Eye (tissue), 1 donor: ENCODE measurements at places on chromosomes 16 and 17.

- peak; percentile 77 for DNase-seq
Measured at GRCh38 chr16:67563708-67564468, 1.6 kb downstream of the CTCF start.

DNA sequence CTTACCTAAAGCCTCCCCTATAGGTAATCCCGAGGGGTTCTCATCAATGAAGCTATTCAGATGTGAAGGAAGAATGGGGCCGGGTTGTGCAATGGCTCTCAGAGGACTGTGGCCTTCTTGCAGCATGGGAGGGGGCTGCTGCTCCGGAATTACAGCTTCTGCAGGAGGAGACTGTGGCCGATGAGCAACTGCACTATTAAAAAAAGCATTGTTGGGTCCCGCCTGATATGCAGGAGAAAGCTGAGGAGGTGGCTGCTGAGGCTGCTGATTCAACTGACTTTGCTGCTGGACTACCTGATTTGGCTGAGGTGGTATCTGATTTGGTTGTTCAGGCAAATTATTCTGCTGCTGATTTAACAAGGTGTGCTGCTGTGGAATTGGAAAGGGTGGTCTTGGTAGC, 64.8 kb downstream of the CACNG1 start:
- no peak for DNase-seq

DNA sequence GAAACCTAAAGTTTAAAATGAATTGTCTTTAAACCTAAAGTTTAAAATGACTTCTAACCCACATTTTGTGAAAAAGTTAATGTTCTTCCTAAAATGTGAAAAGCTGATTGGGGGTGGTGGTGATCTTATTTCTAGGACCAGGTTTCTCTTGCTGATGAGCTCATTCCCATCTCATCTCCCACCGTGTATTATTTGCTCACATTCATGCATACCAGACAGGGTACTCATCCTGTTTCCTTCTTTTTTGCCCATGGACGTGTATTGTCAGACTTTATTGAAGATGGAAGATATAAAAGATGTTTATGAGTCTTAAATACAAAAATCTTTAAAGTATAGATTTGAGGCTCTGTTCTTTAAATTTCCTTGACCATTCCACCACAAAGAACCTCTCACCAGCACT, 70.1 kb upstream of the MPHOSPH6 start:
- no peak for DNase-seq

- DNase-seq, result no peak
Measured at GRCh38 chr17:32494621-32495358, 8.0 kb downstream of the CDK5R1 start.

DNA sequence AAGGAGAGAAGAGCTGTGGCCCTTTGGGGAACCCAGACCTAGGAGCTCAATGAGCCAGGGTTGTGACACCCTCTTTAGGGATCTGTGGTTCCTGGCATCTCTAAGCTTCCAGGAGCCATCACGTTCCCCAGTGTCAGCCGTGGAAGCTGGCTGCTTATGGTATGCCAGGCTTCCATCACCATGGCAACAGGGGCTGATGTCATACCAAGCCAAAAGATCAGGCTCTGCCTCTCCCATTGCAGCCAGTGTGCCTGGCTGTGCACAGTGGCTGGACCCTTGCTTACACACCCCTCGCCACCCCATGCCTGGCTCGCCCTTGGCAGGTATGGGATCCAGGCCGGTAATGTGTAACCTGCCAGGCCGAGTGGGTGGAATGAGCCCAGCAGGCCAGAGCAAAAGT, 91.1 kb downstream of the SSH2 start:
- DNase-seq, result peak; percentile 80

DNA sequence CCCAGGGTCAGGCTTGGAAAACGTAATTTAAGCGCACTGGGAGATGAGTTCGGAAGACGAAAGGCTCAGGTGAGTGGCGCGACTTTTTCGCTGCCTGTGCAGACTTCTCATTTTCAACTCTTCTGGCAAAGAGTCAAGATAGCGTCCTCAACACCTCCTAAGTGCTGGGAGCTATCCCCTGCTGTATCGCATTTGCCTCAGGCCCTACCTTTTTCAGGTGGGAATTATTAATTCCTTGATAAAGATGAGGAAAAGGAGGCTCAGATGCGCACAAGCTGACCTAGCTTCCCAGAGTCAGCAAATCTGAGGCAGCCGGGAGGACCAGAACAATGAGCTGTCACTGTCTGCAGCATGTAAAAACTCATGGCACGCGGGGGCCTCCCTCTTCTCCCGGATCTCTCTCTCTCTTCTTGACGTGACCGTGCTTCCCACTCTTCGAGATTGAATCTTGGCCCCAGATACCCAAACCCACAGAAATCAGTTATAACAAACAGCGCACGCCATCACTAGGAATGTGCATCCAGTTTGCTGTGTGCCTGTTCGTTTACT, 512 bp upstream of the ADAMTS18 start:
- DNase-seq, result peak; percentile 82

DNA sequence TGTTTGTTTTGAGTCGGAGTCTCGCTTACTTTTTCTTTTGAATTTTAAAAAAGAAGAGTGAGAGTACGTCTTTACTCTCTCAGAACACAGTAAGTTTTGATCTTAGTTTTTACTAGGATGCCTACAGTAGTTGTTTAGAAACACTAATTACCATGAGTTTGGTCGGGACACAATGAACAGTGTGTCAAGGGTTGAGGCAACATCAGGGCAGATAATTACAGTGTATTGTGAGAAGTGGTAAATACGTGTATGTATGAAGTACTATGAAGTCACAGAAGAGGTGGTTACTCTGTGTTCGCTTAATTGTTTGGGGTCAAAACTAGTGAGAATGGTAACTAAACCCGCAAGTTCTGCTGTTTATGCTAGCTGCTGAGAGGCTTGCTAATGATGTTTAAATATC, 18.2 kb downstream of the PAFAH1B1 start:
- DNase-seq, result no peak

GRCh38 chr17:39165178-39165840, 652 bp downstream of the ARL5C start:
- no peak for DNase-seq

DNA sequence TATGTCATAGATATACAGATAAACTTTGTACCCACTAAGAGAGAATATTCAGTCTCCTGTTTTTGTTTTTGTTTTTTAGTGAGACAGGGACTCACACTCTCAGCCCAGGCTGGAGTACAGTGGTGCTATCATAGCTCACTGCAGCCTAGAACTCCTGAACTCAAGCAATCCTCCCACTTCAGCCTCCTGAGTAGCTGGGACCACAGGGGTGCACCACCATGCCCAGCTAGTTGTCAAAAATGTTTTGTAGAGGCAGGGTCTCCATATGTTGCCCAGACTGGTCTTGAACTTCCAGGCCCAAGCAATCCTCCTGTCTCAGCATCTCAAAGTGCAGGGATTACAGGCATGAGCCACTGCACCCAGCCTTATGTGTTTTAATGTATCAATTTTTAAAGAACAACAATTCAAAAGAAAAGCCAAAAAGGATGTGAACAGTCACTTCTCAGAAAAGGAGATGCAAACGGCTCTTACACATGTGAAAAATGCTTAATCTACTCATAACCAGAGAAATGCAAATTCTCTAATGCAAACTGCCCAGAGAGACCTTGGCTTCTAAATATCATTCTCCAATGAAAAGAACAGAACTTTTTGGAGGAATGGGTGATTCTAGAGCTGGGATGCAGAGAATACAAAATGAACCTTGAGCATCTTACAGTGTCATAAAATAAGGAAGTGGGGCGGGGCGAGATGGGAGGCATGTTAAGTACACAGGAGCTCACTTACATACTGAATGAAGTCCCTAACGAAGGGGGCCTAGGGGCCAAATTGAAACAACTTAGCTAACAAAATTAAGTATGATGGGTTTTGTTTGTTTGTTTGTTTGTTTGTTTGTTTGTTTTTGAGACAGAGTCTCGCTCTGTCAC, 7.3 kb upstream of the CMTM3 start:
- no peak for DNase-seq

- no peak for DNase-seq
Measured at GRCh38 chr17:41190328-41190727, 641 bp downstream of the KRTAP9-1 start.

DNA sequence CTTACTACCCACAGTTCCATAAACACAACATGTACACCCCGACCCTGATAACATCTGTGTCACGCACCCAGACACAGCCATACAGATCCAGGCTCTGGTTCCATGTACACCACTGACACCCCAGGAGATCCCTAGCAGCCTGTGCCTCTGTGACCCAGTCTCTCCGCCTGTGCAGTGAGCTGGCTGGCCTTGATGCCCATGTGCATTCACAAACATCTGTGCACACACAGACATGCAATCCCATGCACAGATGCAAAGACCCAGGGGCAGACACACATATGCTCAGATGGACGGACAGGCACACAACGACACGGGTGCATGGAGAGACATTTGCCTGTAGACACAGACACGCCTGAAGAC, 4.1 kb downstream of the CCDC102A start:
- DNase-seq, result no peak

GRCh38 chr17:63780507-63780906, 6.5 kb downstream of the DDX42 start:
- no peak for DNase-seq
